Stimulated activated CD4-positive, alpha-beta T cell treated with anti-CD3 and anti-CD28 coated beads, Interleukin-1b, Interleukin-23, amount 100 ng/mL, for 24 hours (primary cell): ENCODE measurements at places on chromosomes 11 and 22.

DNA sequence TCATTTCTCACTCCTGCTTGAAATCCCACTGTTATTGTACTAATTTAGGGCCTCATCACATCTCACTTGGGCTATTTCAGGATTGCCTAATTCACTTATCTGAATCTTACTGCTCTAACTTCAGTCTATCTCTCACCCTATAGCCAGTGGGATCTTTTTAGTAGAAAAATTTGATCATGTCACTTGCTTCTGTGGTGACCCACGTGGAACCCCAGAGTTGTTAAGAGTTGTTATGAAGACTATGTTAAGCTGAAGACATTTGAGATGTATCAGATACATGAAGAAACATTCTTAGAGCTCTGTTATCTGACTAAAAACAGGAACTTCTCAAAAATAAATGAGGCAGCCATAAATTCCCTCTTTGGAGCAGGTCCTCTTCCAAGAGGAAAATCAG lies 1375.6 kb upstream of the TENM4 start:
- DNase-seq: no peak

- no peak for DNase-seq
These were observed 172.0 kb upstream of the CADM1 start for GRCh38 chr11:115676206-115676605.

DNA sequence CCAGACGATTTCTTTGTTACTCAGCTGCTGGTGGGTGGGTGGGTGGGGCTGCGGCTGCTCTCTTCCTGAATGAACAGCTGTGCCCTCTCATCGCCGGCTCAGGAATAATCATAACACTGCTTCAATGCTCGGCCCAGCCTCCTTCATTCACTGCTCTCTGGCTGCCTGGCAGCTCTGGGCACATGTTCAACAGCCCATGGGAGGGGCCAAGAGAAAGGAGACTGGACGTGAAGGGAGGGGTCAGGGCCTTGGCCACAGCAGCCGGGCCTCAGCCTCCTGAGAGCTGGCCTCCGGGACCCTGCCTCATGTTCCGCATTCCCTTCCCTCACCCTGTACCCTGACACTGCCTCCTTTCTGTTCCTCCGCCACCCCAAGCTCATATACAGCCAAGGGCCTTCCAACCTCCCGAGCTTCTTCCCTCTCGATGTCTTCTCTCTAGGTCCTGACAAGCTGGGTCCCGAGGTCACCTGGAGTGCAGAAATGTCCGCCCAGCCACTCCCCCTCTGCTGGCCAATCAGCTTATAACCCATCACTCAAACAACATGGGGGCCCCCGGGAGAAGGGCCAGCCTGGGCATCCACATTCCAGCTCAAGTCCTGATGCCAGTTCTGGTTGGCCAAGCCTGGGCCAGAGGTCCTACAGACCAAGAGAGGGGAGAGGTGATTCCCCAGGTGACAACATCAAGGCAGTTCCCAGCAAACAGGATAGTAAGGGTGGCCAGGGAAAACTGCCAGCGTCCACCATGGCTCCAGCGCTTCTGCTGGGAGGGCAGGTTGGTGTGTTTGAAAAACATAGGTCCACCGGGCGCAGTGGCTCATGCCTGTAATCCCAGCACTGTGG lies 3.2 kb upstream of the CSDC2 start:
- DNase-seq: no peak

- DNase-seq: peak; percentile 69
These were observed 27.7 kb downstream of the CACNA1I start for GRCh38 chr22:39598017-39598965.

GRCh38 chr11:3616721-3617460 lies 24.9 kb downstream of the ART5 start:
- DNase-seq: no peak

DNA sequence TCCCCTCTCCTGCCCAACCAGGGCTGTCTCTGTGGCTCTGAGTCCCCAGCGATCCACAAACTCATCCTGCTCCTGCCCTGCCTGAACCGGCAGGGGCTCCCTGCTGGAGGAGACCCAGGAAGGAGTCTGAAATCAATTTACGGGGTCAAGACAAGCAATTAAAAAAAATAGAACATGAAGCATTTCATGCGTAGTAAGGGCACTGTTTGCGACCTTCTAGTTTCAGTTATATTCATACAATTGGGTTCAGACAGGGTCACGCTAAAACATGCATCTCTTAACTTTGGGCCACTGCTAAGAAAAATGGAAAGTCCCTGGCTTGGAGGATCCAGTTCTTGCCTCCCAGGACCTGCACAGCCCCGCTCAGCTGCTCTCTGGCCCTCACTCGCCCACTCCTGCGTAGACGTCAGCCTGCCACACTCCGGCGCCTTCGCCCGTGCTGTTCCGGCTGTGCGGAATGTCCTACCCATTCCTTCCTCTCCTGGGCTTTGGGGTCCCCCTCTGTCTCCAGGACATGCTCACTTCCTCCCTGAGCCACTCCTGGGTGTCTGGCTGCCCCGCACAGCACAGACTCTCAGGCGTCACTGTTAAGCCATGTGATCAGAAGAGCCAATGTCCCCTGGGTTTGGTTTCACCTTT lies 12.8 kb downstream of the NFAM1 start:
- no peak for DNase-seq
